ENCODE measurements at places on chromosomes 7 and 10.

- DNase-seq: no peak
Measured at GRCh38 chr10:110345286-110345685, 40.6 kb upstream of the SMNDC1 start.

GRCh38 chr7:117012284-117012683 lies 59.0 kb downstream of the ST7 start:
- no peak for DNase-seq

GRCh38 chr7:5502721-5503243 lies 79.1 kb upstream of the TNRC18 start:
- no peak for DNase-seq

- no peak for DNase-seq
Measured at GRCh38 chr10:1089017-1089689, 33.0 kb downstream of the WDR37 start.

DNA sequence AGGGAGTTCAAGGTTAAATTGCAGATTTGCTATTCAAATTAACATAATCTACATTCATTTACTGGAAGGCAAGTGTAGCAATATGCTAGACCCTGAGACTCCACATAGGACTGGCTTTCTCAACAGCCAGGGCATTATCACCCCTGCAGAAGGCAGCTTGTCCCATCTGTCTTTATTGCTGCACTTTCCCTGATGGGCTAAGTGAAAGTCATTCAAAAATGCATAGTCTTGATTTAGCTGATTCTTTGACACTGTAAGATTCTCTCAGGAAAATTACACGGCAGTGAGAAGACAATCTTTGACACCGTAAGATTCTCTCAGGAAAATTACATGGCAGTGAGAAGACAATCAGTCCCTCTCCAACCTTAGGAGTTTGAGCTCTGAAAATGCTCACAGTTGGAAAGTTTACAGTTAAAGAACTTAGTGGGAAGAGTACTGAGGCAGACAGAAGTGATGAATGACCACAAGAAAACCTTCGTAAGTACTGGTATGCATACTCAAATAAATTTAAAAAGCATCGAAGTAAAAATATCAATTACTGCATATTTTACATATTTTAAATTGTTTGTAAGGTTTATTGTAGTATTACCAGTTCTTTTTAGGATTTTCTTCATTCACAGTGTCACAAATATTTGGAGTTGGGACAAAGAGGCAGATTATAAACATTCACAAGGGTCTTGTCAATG lies 88.9 kb downstream of the RAPGEF5 start:
- DNase-seq: no peak

- DNase-seq: no peak
Measured at GRCh38 chr7:48428091-48428684, 256.9 kb downstream of the ABCA13 start.

- DNase-seq: no peak
Measured at GRCh38 chr10:31011665-31012022, 20.0 kb downstream of the ZNF438 start.

DNA sequence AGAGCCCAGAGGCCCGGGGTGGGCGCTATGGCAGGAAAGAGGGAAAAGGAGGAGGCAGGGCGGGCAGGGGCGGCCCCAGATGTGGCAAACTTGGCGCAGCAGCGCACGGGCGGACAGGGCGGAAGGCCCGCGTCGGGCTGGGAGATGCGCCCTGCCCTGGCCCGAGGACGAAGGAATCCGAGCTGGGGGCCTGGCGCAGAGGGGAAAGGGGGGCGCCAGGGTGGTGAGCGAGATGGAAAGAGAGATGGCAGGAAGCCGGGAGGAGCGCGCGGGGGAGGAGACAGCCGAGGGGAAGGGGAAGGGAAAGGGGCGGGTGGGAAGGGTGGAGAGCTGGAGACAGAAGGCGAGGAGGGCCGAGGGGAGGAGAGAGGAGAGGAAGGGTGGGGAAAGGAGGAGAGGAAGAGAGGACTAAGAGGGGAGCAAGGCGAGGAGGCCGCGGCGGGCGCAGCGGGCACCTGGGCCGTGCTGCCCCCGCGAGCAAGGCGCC lies at the start of gene MARVELD1:
TSS of gene MARVELD1 (plus strand) at position 392 of the 487 bp plus-strand sequence. CDS start 147 bp downstream, outside the sequence.
- no peak for DNase-seq

DNA sequence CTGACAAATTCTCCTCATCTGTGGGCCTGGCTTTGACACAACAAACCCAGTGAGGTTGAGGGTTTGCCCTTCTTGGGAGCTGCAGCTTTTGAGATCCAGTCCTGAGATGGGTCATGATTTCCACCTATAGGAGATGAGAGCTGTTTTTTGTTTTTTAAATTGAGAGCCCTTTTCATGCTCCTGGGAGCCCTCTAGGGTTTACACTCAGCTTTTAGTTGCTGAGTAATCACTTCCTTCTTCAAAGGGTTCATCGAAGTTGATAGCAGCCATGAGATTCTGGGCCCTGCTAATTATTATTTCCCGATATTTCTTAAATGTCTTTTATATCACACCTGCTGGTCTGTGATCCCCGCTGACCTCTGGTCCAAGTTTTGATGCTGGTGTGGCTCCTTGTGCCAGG lies 47.3 kb upstream of the VIPR2 start:
- DNase-seq: no peak

DNA sequence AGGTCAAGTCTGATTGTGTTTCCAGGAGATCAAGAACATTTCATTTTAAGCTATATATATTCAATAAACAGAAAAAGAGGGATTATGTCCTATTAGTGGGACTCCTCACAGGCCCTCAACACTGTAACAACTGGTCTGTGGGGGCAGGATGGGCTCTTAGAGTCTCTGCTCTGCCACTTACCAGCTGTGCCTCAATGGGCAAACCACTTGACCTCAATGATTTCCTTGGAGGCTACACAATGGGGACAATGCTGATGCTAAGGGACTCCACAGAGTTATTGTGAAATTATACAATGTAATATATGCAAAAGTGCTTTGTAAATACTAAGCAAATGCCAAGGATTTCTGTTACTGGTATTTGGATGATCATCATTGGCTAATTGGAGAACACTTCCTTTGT lies 33.2 kb upstream of the MXI1 start:
- DNase-seq: no peak

DNA sequence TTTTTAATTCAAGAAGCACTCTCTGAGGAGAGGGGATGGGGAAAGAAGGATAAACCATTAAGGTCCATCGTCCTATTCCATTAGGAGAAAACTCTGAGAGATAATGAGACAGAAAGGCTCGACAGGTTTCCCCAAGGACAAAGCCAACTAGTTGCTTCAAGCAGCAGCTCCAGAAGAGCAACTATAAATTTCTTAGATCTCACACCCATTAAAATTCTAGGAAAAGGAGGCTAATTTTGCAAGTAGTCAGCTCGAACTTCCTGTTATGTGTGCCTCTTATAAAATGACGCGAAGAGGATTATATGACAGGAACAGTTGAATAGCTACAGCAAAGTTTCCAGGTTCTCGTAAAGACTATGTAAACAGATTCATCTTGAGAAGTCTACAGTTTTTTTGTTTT lies 52.0 kb upstream of the ST8SIA6 start:
- no peak for DNase-seq

DNA sequence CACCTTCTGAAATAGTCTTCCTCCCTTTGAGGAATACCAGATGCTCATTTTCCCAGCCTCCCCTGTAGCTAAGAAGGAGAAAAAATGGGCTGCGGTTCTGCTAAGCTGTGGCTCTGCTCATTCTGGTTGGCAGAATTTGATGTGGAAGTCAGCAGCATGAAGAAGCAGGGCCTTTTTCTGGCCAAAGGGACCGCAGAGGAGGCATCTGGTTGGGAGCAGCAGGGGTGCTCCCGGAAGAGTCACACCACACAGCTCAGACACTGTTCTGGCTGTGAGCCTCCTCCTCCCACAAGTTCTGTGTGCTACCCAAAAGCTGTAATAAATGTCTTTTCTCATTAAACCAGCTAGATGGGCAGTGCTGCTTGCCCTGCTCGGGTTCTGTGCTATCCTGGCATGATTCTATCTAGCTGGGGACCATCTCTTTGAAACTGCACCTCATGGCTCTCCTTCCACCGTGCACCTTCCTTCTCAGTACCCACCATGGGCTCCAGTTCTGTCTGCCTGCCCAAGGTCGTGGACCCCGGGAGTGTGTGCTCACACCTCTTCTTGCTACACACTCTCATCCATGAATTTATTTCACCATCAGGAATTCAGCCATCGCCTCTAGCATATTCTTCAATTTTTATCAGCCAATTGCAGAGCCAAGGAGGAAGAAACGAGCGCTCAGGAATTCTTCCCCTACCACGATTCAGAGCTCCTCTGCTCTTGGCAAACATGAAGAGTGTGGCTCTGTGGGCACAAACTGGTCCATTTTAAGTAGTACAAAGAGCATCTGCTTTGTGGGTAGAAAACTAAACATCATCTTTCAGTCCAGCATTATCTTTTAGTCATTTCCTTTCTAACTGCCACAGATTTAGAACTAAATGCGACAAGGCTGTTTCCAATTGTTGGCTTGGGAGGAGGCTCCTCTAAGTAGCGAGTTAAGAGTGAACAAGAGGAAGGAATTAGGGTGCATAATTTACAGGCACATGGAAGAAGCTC lies 76.9 kb downstream of the FAM171A1 start:
- DNase-seq: no peak

GRCh38 chr10:22849077-22849805 lies 78.6 kb upstream of the ARMC3 start:
- no peak for DNase-seq

GRCh38 chr7:155881471-155882350 lies 69.4 kb upstream of the SHH start:
- no peak for DNase-seq

GRCh38 chr7:20980668-20981264 lies 194.1 kb upstream of the SP8 start:
- no peak for DNase-seq
